ENCODE measurements at places on chromosomes 3 and 15.

DNA sequence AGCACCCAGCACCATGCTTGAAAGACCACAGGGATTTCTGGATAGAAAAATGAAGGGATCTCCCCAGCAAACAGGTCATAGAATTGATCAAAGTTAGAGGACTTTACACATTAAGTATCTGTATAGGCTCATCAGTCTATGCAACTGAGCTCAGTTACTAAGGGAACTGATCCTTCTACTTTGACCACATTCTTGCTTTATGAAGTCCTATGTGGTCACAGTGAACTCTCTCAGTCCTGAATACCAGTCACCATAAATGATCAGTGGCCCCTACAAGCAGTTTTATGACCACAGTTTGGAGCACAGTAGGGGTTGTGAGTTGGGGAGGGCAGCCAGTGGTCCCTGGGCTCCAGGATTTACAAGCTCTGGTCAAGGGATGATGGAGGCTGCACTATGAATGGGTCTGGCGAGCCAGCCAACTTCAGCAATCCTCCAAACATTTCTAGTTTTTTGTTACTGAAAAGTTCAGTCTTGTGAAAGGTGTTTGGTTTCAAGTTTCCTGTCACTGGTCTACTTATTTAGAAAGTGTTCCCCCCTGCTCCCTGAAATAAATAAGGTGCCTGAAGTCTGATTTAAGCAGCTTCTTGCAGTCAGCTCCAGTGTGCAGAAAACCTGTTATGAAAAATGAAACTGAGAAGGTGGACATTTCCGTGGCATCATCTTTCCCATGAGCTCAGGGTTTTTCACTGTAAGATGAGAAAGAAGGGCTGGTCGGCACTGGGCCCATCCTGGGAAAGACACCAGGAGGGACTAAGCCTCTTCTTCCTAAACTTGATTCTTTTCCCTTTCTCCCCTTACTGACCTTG lies 75.5 kb downstream of the DAPK2 start:
- DNase-seq: no peak

GRCh38 chr15:36517758-36518157 lies 61.7 kb upstream of the CDIN1 start:
- no peak for DNase-seq

DNA sequence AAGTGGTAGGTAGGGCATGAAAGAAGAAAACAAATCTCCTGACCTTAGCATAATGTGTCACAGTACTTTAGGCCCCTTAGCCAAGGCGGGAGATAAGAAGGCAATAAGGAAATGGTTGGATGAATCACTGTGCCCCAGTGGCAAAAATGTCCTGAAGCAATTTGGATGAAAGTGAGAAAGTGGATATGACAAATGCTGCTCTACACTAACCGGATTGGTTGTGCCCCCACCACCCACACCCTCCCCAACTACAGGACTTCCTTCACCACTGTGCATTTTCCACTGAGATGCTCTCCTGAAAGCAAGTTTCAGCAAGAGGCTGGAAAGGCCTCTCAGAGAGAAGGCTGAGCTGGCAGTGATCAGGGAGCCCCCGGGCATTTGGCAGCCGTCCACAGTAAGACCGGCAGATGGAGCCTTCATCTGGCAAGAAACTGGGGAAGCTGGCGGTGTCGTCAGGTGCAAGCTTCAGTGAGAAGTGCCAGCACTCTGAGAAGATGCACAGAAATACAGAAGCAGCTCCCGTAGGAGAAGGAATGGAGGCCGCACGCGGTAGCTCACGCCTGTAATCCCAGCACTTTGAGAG lies 63.8 kb downstream of the ATP1B3 start:
- DNase-seq: peak; percentile 69

DNA sequence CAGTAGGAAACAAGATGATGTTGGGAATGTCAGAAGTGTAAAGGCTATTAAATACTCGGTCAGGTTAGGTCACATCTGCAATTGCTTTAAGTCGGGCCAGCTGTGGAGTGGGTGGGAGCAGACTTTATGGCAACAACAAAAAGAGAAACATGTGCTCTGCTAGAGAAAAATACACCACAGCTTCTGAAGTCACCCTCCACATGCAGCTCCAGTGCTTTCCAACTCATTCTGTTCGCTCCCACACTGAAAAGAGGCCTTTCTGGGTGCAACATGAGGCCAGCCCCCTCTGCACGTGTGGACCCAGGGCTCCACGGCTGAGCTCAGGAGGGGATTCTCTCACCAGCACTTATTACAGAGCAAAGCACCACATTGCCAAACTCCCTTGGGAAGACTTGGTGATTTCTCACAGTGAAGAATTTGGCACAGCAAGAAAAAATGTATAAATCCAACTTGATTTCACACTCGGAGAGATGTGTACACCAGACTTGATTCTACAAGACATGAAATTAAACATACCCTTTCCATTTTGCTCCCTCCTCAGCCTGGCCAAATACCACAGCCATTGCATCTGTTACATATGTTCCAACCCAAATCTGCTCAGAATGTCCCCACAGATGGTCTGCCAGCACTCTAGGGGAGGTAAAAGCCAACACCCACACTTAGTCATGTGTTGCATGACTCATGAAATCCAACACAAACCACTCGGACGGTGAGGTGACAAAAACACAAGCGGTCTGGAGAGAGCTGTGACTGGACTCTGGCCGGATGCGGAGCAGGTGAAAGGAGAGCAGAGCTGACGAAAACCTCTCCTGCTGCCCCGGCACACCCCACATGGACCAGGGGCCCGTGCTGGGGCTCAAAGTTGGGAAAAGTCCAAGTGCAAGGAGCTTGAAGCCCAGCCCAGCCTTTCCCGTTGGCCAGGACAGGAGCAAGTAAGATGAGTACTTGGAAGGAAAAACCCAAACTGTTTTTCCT lies 74.6 kb downstream of the ITGB5 start:
- peak; percentile 79 for DNase-seq

DNA sequence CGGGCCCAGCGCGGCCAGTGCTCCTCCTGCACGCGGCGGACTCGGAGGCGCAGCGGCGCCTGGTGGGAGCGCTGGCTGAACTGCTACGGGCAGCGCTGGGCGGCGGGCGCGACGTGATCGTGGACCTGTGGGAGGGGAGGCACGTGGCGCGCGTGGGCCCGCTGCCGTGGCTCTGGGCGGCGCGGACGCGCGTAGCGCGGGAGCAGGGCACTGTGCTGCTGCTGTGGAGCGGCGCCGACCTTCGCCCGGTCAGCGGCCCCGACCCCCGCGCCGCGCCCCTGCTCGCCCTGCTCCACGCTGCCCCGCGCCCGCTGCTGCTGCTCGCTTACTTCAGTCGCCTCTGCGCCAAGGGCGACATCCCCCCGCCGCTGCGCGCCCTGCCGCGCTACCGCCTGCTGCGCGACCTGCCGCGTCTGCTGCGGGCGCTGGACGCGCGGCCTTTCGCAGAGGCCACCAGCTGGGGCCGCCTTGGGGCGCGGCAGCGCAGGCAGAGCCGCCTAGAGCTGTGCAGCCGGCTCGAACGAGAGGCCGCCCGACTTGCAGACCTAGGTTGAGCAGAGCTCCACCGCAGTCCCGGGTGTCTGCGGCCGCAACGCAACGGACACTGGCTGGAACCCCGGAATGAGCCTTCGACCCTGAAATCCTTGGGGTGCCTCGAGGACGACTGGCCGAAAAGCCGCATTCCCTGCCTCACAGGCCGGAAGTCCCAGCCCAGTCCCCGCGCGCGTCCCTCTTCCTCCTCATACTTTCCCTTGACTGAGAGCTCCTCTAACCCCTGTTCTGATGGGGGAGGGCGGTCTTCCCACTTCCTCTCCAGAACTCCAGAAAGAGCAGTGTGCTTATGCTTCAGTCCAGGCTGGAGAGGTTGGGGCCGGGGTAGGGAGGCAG lies 1.4 kb upstream of the IL17RC start:
- DNase-seq: no peak

GRCh38 chr3:136068708-136069107 lies 103.2 kb downstream of the PPP2R3A start:
- no peak for DNase-seq

GRCh38 chr3:150447084-150447483 lies 39.0 kb downstream of the TSC22D2 start:
- DNase-seq: no peak

DNA sequence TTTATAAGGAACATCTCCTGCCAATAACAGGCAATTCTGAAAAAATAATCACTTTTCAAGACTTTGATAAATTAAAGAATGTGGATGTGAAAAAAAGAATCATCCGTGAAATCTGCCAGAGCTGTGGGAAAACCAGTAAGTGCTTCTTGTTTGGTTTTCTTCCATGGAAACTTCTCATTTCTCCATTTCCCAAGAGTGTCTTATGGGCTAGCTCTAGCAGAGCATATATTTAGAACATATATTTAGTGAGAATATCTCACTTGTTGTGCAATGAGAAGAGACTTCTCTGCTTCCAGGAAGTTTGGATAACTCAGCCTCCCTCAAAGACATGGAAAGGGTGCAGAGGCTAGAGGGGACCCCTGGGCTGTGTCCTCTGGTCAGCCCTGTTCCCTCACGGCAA lies 49.9 kb downstream of the COL6A5 start:
- no peak for DNase-seq

DNA sequence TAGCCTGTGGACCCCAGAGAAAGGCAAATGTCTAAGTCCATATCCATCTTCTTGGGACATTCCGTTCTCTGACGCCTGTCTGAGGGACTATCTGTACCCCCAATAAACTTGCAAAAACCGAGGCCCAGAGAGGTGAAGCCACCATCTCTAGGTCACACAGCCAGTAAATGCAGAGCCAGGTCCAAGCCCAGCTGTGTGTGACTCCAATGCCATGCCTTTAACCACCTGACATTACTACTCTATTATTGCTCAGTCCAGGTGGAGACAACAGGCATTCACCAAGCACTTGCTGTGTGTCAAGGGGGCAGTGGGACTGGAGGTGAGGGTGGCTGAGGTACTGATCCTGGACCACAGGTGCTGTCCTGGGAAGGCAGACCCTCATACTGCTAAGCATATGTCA lies 25.4 kb downstream of the CYP8B1 start:
- no peak for DNase-seq

DNA sequence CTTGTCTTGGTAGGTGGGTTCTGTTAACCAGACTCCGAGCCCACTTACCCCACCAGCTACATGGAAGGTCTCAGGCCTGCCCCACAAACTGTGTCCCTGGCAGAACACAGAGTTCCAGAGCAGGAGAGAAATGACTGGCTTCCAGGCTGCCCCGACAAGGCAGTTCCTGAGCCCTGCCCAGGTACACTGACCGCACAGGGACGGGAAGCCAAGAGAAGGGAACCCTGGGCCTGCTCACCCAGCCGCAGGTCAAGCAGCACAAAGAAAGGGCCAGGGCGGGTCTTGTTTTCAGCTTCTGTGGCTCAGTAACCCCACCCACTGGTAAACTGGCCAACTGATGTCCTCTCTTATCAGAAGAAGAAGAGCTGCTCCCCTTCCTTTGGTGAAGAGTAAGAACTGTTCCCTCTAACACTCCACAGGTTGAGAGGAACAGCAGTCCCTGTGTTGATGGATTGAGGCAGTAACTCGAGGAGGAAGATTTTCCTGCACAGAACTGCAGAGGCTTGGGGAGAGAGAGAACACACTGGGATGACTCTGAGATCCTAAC lies 68.4 kb downstream of the CRTC3 start:
- no peak for DNase-seq

DNA sequence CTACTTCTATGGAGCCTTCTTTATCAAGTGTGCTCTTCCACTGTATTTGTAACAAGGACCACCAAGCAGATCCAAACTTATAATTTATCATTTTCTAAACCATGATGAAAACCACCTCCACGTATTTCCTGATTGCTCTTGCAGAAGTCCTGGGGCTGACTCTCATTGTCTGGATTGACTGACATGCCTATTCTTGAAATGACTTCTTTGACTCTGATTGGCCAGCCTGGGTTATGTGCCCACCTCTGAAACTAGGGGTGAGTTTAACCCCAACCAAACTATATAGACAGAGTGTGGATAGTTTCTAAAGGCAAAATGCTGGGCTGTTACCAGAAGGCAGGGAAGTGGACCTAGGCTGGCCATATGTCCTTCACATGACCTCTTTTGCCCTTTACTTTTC lies 12.7 kb downstream of the TMPRSS7 start:
- no peak for DNase-seq

DNA sequence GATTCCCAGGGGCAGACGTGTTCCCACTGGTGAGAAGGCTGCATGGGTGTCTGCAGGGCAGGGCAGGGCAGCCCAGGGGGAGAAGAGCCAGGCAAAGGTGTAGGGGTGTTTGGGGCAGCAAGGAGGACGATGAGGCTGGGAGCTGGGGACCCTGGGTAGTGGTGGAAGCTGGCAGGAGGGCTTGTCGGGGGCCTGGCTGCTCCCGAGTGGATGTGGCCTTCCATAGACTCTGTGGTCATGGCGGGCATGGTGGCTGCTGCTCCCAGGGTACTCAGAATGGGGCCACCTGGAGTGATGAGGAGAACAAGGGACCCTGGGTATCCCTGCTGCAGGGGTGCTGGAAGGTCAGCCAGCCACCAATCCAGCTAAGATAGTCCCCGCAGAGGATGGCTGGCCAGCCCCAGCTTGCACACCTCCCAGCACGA lies 107.5 kb downstream of the WNT7A start:
- DNase-seq: no peak

GRCh38 chr15:25250906-25251622 lies 187.8 kb downstream of the UBE3A start:
- DNase-seq: no peak
